Smooth muscle cell of trachea (primary cell): ENCODE measurements at places on chromosomes 6 and 20. TPM values are rescaled to one million over a fixed set of nuclear protein-coding genes. Genes with fewer than 3 reads are reported as not detected.

Gene CBLN4
- total RNA-seq = not detected in 2 replicates

Gene LTB
- not detected in 2 replicates for total RNA-seq

Gene ZNF165
- total RNA-seq = 0.29 and 0.33 TPM in 2 replicates

Gene UNC5CL
- total RNA-seq = under 0.01 and 0.15 TPM in 2 replicates

Gene WFDC6
- total RNA-seq = not detected in 2 replicates

Gene SLC35D3
- not detected in 2 replicates for total RNA-seq

Gene CST2
- not detected in 2 replicates for total RNA-seq

Gene PSMB9
- total RNA-seq = 37.2 and 42.3 TPM in 2 replicates
